ENCODE measurements at places on chromosomes 6 and 20.
A peak's percentile ranks its signal among the peaks of the same experiment; 100 is the strongest.

GRCh38 chr6:19669206-19669605, 168.0 kb upstream of the ID4 start:
- H3K27me3 ChIP-seq: no peaks in the 10 kb centered on the region
- no peaks in the 10 kb centered on the region for H3K36me3 ChIP-seq
- no peaks in the 10 kb centered on the region for H3K4me1 ChIP-seq
- no peak overlapping the region for H3K4me3 ChIP-seq

DNA sequence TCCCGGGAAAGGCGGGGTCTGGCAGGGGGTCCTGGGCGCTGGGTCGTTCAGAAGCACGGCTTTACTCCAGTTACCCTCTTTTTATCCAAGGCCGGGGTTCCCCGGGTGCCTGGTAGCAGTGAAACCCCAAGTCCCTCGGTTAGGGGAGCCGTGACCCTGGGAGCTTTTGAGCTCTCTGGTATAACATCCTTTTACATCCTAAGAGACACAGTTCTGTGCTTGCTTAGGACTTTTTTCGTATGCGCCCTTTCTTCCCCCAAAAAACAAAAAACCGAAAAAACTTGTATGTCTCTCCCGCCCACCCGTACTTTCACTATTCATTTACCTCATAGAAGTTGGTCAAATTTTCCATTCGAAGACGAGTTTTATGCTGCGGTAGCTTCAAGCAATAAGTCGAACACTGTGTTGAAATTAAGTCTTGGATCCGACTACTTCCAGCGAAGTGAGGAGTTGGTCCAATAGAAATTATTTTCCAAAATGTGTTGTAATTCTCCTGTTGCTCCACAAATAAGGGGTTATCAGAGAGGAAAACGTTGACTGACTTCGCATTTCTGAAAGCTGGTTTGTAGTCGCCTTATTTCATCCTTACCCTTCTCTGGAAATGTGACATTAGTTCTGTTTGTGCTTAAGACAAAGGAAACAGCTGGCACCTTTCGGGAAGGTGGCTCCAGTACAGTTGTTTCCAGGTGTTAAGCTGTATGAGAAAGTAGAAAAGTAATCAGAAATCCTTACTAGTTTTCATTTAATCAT, 816 bp upstream of the MAN1A1 start:
- no peaks in the 10 kb centered on the region for H3K36me3 ChIP-seq
- peaks cover 9% of the 10 kb centered on the region for H3K4me1 ChIP-seq
- peak overlapping the region; percentile 97 for H3K27ac ChIP-seq
- no peak for DNase-seq
- H3K4me3 ChIP-seq: peak overlapping the region; percentile 83
- no peaks in the 10 kb centered on the region for H3K27me3 ChIP-seq

DNA sequence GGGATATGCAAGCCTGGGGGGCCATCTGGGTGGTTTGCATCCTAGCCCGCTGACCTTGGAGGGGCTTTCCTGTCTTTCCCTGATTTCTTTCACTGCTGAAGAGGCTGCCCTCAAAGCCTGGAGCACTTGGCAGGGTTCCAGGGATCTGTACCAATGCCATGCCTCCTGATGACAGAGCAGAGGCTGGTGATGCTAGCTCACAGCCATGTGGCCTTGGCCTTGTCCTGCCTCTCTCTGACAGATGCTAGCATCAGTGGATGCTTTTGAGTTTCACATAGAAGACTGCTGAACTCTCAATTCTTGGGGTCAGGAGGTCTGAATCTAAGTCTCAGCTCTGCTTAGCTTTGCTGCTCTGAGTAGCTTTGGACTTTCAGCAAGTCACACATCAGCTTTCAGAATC, 21.9 kb upstream of the RREB1 start:
- H3K27me3 ChIP-seq: no peaks in the 10 kb centered on the region
- H3K4me1 ChIP-seq: peaks cover 11% of the 10 kb centered on the region
- H3K27ac ChIP-seq: peak overlapping the region; percentile 74
- no peak overlapping the region for H3K4me3 ChIP-seq
- H3K36me3 ChIP-seq: no peaks in the 10 kb centered on the region

DNA sequence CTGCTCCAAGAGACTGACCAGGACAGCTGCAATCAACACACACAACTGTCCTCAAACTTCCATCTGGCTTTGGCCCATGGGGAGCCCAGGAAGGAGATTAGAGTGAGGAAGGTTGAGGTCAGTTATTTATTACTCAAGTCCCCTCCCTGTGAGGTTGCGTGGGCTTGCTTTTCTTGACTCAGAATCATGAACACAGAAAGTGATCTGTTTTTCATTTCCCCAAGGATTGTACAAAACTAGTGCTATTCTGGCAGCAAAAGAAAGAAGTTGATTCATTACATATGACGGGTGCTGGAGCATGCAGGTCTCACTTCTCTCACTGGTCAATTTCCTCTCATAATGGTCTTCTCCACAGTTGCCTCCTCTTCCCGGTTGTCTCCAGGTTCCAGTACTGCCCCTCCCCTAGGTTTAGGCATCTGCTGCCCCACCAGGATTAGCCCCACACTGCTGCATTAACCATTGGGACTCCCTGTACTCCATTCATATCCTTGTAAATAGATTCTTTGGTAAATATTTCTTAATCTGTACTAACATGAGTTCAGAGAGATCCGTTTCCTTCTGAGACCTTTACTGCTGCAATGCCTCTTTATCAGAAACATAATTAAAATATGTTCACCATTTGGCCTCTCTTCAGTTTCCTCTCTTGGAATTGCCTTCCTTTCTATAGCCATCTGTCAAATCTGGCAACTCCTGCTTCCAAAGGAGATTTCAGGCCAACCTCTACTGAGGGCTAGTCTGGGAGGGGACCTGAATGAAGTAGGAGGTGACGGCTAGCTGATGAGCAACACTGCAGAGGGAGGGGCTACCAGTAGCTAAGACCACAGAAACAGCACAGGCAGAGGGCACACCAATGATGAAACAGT, 888.8 kb downstream of the QKI start:
- H3K4me3 ChIP-seq: no peak overlapping the region
- H3K36me3 ChIP-seq: no peaks in the 10 kb centered on the region
- no peak for DNase-seq
- H3K27ac ChIP-seq: no peak overlapping the region
- H3K27me3 ChIP-seq: no peaks in the 10 kb centered on the region

DNA sequence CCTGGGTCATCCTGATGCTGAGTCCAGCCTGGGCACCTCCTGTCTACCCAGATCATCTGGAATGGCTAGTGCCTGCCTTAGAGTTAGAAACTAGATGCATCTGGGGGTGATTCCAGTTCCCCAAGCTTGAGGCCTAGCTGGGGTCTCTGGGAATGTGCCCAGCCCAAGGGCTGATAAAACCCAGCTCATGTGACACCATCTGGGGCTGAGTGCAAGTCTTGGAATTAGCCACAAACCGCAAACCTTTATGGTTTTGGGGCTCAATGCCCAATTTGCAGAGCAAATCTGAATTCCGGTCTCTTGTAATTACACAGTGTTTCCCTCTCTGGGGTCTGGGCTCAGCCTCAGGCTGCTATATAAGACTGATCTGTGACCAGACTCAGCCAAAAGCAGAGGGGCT, at the start of gene BPIFB4:
BPIFB4 (plus strand) TSS at position 385 of the 400 bp plus-strand sequence. CDS start 1,884 bp downstream, outside the sequence.
- H3K4me1 ChIP-seq: no peaks in the 10 kb centered on the region
- DNase-seq: no peak
- H3K36me3 ChIP-seq: no peaks in the 10 kb centered on the region
- H3K27ac ChIP-seq: no peak within 1 kb of the TSS
- no peak within 1 kb of the TSS for H3K4me3 ChIP-seq
- H3K27me3 ChIP-seq: no peaks in the 10 kb centered on the region

DNA sequence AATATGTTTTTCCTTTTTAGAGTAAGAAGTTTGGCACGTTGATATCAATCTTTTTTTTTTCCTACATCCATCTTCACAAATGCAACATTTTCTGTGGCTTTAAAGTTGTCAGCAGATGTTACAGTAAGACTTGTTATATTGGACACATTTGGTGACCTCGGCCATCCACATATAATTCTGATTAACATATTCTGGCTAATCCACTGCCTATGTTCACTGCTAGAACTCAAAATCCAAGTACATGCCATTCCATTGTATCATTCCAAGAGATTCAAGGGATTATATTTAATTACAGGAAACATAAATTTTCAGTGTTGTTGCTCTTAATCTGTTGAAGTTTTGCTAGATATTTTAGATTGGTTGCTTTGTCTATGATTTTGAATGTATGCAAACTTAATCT, 367.6 kb downstream of the TENT5A start:
- H3K4me1 ChIP-seq: no peaks in the 10 kb centered on the region
- no peak for DNase-seq
- H3K36me3 ChIP-seq: no peaks in the 10 kb centered on the region
- no peak overlapping the region for H3K4me3 ChIP-seq
- no peak overlapping the region for H3K27ac ChIP-seq

- no peak overlapping the region for H3K27ac ChIP-seq
- no peak overlapping the region for H3K4me3 ChIP-seq
- H3K4me1 ChIP-seq: peaks cover 6% of the 10 kb centered on the region
- no peaks in the 10 kb centered on the region for H3K27me3 ChIP-seq
- H3K36me3 ChIP-seq: peaks cover 69% of the 10 kb centered on the region
Measured at GRCh38 chr20:35013421-35014411, 58.0 kb downstream of the MYH7B start.

DNA sequence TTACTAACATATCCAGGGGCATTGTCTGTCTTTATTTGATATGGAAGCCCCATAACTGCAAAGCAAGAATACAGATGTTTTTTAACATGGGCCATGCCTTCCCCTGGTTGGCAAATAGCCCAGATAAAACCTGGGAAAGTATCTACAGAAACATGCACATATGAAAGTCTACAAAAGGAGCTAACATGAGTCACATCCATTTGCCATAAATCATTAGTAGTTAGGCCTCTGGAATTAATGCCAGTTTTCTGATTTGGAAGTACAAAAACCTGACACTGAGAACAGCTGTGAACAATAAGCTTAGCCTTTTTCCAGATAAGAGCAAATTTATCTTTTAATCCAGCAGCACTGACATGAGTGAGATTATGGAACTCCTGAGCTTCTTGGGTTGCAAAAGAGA, 418.0 kb upstream of the IMPG1 start:
- H3K4me3 ChIP-seq: no peak overlapping the region
- H3K27me3 ChIP-seq: no peaks in the 10 kb centered on the region
- no peak overlapping the region for H3K27ac ChIP-seq
- no peaks in the 10 kb centered on the region for H3K4me1 ChIP-seq
- no peak for DNase-seq

GRCh38 chr20:22394583-22394982, 189.8 kb downstream of the FOXA2 start:
- H3K4me3 ChIP-seq: no peak overlapping the region
- H3K36me3 ChIP-seq: no peaks in the 10 kb centered on the region
- no peaks in the 10 kb centered on the region for H3K4me1 ChIP-seq
- H3K27ac ChIP-seq: no peak overlapping the region
- no peaks in the 10 kb centered on the region for H3K27me3 ChIP-seq
